ENCODE measurements at places on chromosomes 1 and 21.
A peak's percentile ranks its signal among the peaks of the same experiment; 100 is the strongest.

- DNase-seq, result no peak
Observed at GRCh38 chr1:85074365-85074964, 26.2 kb upstream of the MCOLN3 start.

- no peak for DNase-seq
Observed at GRCh38 chr1:56958526-56958925, 7.3 kb downstream of the C8B start.

GRCh38 chr1:73100216-73100615 is 817.9 kb upstream of the NEGR1 start:
- DNase-seq, result no peak

DNA sequence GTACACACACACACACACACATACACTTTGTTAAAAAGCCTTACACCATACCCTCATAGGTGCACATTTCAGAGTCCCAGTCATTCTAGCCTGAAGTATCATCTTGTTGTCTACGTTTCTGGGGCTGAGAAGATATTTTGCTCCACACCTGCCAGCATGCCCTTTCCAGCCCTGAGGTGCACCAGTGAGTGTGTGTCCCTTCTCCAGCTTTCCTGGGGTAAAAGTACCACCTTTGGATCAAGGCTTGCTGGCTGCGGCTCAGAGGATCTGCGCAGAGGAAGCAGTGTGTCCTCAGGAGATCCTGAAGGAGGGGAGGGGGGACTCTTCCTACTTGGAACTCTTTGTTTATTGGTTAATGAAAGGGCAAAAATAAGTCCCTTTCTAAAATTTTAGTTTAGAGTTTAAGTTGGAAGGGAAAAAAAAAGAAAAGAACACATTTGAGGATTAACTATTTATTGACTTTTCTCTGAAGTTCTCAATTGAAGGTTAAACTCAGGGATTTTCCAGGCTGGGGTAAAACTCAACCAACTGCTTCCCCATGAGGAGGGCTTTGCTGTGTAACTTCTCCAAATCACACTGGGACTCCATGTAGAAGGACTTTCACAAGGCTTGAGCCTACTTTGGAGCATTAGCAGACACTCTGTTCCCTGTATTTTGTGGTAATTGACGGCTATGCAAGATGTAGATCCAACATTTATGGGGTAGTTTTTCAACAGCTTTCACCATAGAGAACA is 200.3 kb upstream of the SGIP1 start:
- DNase-seq, result peak; percentile 16

GRCh38 chr21:44695184-44695583 is 1.8 kb upstream of the KRTAP10-12 start:
- no peak for DNase-seq

GRCh38 chr1:7683521-7683920 is 87.6 kb upstream of the VAMP3 start:
- no peak for DNase-seq

GRCh38 chr21:32990666-32991065 is 35.1 kb upstream of the OLIG2 start:
- no peak for DNase-seq

- no peak for DNase-seq
Observed at GRCh38 chr1:46735708-46736324, 16.9 kb upstream of the EFCAB14 start.

DNA sequence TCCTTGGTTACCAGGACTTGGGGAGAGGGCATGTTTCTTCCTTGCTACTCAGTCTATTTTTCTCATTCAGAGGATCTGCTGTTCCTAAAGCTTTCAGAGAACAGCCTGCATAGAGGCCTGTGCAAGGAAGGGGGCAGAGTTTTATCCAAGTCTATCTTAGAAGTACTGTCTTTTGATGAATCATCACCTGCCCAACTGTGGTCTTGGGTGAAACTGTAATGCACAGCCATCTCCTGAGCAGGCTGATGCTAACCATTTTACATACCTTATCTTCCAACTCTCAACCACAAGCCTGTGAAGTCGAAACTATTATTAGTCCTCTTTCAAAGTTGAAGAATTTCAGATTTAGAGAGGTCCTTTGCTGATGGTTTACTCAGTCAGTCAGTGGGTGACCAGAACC is 368.0 kb downstream of the HHAT start:
- no peak for DNase-seq

DNA sequence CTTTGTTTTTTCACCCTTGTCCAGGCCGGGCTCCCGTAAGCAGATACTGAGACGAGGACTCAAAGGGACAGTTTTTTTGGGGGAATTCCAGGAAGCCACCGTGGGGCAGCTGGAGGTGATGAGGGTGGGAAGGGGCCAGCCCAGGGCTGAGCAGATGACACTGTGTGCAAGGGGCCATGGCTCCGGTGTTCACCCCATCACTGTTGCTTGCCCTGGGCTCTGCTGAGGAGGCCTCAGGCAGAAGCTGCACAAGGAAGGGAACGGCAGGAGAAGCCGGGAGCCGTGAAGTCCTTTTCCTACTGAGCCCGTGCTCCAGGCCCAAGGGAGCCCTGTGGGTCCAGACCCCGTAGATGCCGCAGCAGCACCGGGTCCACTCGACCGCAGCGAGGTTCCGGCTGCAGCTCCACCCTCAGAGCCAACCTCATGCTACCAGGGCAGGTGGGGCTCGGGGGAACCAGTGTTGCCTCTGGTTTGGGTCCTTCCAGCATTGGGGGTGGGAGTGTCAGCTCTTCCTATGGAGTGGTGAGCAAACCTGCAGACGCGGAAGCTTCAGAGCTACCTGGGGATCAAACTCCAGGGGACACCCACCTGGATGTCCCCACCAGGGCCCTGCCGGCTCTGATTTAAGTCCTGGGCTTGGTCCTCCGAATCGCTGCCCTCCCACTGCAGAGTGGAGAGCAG is 4.3 kb upstream of the CALML6 start:
- no peak for DNase-seq

- no peak for DNase-seq
Observed at GRCh38 chr1:172957491-172957890, 93.2 kb downstream of the TNFSF18 start.

DNA sequence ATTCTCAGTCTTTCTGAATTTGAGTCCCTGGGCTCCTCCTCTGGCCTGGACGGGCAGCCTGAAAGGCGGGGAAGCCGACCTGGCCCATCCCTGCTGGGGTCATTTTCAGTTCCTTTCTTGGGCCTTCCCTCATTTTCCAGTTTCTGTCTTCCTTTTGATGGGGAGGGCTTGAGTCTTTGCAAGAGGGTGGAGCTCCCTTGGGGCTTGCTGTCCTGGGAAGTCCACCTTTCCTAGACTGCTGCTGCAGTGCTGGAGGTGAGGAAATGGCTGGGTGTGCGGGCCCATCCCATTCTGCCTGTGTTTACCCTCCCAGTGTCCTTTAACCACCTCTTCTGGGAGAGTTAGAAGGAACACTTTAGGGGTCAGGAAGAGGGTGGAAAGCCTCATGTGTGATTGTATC is 40.4 kb upstream of the SYNC start:
- no peak for DNase-seq

GRCh38 chr1:82110366-82111254 is 309.9 kb downstream of the ADGRL2 start:
- no peak for DNase-seq

GRCh38 chr1:178254433-178254832 is 160.5 kb downstream of the RASAL2 start:
- no peak for DNase-seq

- DNase-seq, result no peak
Observed at GRCh38 chr1:28122183-28122582, 33.8 kb upstream of the EYA3 start.

- DNase-seq, result no peak
Observed at GRCh38 chr1:218847089-218847768, 326.4 kb upstream of the LYPLAL1 start.

GRCh38 chr1:182114627-182115023 is 53.1 kb upstream of the ZNF648 start:
- DNase-seq, result no peak

DNA sequence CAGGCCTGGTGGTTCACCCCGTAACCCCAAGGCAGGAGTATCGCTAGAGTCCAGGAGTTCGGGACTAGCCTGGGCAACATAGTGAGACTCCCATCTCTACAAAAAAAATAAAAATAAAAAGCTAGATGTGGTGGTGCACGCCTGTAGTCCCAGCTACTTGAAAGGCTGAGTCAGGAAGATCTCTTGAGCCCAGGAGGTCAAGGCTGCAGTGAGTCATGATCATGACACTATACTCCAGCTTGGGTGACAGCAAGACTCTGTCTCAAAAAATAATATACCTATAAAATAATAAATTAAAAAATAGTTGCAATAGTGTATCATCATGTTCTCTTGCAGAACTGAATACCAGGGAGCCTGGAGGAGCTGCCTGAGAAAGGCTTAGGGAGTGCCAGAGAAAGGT is 19.9 kb upstream of the TMEM39B start:
- DNase-seq, result no peak

DNA sequence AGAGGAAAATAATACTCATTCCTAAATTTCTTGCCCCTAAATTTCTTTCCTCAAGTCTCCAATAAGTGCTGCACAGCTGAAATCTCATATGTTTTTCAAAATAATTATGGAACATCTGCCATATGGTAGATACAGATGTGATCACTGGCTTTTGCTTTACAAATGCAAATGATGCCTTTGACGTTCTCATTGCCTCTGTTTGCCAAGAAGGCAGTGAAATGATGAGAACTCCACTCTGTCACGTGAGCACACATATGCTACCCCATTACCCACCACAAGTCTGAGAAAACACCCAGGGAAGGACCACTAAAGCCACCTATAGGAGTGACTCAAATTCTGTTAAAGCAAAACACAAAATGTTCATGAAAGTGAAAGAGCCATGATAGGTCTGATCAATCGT is 43.9 kb downstream of the DSCAM start:
- DNase-seq, result no peak

DNA sequence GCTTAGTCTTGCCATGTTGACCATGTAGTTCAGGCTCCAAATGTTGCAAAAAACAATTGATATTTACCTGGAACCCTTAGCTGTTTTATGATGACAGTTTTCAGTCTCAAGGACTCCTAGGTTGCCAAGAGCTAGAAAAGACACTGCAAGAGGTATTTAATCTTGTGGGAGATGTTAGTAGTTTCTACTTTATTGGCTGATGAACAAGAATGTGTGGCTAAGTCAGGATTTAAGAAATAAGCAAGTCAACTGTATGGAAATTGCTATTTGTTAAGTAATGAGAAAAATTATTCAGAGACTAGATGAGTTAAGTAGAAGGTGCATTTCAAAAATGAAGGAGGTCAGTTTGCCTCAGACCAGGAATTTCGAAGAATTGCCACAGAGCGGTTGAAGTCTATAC is 639.7 kb upstream of the USP24 start:
- DNase-seq, result no peak

DNA sequence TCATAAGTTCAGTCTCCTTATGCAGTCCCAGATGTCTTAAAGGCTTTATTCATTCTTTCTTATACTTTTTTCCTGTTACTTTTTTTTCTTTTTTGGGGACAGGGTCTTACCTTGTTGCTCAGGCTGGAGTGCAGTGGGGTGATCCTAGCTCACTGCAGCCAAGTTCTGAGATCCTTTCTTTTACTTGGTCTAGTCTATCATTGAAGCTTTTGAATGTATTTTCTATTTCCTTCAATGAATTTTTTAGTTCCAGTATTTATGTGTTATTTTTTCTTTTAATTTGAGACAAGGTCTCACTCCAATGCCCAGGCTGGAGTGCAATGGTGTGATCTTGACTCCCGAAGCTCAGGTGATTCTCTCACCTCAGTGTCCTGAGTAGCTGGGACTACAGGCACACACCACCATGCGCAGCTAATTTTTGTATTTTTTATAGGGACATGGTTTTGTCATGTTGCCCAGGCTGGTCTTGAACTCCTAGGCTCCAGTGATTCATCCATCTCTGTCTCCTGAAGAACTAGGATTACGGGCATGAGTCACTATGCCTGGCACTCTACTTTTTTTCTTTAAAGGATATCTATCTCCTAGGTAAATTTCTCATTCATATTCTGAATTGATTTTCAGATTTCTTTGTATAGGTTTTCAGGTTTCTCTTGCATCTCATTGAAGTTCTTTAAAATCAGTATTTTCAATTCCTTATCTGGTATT is 26.1 kb upstream of the GTF2B start:
- no peak for DNase-seq

- DNase-seq, result no peak
Observed at GRCh38 chr21:36909423-36909822, 57.0 kb downstream of the HLCS start.

DNA sequence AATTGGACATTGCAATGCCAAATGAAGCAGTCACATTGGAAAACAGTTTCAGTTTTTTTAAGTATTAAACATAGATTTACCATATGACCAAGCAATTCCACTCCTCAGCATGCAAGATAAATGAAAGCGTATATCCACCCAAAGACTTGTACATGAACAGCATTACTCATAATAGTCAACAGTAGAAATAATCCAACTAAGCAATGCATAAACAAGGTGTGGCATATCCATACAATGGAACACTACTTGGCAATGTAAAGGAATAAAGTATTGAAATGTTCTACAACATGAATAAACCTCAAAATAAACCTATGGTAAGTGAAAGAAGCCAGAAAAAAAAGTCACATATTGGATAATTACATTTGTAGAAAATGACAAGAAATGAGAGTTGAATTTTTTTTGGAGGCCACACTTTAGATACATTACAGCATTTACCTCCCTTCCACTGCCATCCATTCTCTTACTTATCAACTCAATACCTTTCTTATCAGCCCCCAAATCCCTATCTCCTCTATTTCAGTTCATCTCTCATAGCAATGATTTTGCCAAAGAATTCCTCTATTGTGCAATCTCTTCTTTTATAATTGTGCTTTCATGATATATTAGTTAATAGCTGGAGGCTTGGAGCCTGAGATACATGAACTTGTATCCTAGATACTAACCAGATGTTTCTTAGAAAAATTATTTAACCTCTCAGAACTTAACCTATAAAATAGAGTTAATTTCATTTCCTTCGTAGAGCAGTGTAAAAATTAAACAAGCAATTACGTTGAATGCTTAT is 414.2 kb upstream of the C1orf87 start:
- DNase-seq, result no peak

- no peak for DNase-seq
Observed at GRCh38 chr1:15196807-15197530, 43.4 kb downstream of the TMEM51 start.

DNA sequence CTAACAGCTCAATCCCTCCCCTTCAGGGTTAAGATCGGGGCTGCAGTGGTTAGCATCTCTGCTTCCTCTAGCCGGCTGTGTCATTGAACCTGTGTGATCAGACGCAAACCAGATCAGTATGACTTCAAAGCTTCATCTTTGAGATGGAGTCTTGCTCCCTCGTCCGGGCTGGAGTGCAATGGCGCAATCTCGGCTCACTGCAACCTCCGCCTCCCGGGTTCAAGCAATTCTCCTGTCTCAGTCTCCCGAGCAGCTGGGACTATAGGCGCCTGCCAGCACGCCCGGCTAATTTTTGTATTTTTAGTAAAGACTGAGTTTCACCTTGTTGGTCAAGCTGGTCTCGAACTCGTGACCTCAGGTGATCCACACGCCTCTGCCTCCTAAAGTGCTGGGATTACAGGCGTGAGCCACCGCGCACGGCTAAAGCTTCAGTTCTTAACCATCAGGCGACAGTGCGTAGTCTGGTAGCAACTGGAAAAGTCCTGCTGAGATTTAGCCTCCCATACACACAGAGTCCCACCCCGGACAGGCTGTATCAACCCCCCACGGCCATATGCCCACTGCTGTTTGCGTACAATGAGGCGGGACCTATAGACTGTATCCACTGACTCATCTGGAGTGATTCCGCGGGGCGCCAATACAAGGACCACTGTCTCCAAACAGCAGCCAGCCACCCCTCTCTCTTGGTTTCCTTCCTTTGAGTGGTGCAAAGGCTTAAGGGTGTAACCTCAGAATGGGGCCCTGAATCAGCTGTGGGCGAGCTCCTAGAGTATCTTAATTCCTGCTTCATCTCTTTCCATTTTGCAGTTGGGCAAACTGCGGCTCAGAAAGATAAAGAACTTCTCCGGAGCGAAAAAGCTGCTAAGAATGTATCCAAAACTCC is 23.3 kb downstream of the CELA3A start:
- DNase-seq, result peak; percentile 78
